Stimulated activated CD8-positive, alpha-beta memory T cell treated with anti-CD3 and anti-CD28 coated beads, Interleukin-4, amount 100 ng/mL, for 4 hours (primary cell): ENCODE measurements at places on chromosomes 5 and 9.

DNA sequence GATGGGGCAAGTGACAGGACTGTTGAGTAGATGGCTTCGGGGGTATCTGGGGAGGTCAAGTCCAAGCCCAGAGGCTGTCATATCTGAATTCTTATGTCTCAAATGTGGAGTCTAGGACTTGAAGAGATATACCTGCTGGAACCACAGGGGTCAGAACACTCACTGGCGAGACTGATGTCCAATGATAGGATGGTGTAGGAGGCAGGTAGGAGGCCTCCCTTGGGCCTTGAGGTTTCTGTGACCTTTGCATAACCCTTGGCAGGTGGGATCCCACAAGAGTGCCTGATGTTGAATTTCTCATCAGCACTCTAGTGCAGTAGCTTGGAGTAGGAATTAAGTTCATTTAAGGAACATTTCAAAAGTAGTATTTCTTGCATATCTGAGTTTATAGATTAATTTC, 2.8 kb downstream of the CCL21 start:
- DNase-seq, result no peak

- DNase-seq, result no peak
These were observed 36.4 kb downstream of the NXNL2 start for GRCh38 chr9:88571419-88571818.

DNA sequence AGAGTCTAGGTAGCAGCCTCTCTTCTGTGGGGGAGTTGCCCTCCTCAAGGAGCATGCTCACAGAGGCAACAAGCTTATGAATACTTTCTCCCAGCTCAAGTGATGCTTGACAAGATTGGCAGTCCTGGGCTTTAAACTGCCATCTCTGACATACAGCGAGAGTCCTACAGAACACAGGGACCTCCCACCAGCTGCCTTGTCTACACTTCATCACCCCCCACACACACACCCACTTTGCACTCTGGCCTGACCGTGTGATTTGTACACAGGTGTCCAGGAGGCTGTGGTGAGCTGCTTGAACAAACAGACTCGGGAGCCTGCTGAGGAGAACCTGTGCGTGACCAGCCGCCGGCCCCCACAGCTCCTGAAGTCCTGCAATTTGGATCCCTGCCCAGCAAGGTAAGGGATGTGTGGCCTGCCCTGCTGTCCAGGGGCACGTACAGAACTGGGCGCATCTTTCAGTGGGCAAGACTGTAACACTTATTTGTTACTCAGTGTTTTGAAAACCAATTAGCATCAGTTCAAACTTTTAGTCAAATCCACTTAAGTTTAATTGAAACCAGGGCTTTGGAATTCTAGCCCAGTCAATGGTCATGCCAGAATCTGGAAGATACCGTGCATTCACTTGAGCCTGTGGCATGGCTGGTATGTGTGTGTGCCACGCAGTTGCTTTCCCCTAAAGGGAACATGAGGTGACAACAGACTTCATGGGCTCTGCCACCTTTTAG, 247.5 kb downstream of the ADAMTSL1 start:
- DNase-seq, result no peak

GRCh38 chr5:52139888-52140615, 647.7 kb upstream of the ITGA1 start:
- DNase-seq, result no peak

DNA sequence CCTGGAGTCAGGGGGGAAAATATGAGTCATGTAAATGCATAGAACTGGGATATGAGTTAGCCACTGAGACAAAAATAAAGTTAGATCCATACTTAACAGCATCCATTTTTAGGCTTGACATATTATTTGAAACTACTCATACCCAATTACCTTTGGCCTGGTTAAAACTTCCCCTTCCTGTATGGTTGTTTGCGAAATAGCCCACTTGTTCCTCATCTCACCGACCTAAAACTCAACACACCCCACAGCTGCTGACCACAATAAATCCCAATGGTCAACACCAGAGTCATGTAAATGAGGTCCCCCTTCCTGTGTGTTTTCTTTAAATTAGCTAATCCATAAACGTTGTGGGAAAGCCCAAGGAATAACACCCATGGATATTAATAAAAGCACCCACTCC, 55.2 kb upstream of the TMEM215 start:
- no peak for DNase-seq

DNA sequence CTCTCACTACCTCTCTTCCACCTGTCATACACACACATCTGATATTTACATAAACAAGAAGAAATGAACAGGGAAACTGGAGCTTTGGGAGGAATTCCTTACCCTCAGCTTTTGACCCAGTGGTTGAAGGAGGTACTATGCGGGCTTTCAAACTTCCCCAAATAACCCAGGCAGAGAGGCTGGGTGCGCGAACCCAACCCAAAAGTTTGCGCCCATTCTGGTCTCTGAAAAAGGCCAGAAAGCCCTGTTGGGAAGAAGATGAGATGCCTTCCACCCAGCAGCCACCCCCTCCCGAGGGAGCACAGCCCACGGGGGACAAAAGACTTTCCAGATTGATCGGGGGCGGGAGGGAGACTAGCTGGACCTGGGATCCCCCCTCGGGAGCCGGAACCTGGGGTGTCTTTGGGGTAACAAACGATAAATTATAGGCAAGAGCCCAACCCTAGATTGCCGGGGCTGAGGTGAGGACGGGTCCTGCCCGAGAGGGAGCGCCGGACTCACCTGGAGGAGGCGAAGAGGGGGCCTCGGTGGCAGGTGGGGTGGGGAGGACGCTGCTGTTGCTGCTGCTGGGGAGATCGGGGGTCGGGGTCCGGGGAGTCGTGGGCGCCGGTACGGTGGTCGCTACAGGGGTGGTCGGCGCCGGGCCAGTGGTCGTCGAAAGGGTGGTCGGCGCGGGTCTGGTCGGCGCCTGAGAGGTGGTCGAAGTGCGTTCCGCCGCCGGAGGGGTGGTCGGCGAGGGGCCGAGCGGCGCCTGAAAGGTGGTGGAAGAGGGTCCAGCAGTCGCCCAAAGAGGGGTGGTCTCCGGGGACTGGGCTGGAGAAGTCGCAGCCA, 798 bp downstream of the MEGF9 start:
- no peak for DNase-seq

- no peak for DNase-seq
These were observed 103.4 kb downstream of the CFAP95 start for GRCh38 chr9:69923972-69924371.

DNA sequence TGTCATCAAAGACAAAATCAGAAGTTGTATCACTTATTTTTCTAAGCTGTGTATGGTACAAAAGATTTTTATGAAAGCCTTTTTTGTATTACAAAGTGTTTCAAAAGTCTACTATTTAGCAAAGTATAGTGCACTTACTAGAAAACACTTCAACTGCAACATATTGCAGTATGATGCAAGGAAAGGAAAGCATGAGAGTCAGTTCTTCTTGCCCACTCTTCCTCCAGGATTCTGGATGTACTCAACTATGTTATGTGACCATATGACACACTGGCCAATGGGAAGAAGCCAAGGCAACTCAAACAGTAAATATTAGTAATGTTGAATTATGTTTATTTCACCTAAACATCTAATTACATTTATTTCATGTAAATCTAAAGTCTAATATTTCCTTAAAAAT, 49.5 kb upstream of the TYRP1 start:
- no peak for DNase-seq

DNA sequence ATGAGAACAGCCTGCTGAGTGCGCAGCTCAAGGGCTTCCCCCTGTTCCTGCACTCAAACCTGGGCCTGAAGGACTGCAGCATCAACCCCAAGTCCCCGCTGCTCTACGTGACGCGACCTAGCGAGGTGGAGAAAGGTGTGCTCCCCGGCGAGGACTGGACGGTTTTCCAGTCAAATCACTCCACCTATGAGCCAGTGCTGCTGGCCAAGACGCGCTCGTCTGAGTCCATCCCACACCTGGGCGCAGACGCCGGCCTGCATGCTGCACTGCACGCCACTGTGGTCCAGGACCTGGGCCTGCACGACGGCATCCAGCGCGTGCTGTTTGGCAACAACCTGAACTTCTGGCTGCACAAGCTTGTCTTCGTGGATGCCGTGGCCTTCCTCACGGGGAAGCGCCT, 19.9 kb downstream of the NDST1 start:
- no peak for DNase-seq

DNA sequence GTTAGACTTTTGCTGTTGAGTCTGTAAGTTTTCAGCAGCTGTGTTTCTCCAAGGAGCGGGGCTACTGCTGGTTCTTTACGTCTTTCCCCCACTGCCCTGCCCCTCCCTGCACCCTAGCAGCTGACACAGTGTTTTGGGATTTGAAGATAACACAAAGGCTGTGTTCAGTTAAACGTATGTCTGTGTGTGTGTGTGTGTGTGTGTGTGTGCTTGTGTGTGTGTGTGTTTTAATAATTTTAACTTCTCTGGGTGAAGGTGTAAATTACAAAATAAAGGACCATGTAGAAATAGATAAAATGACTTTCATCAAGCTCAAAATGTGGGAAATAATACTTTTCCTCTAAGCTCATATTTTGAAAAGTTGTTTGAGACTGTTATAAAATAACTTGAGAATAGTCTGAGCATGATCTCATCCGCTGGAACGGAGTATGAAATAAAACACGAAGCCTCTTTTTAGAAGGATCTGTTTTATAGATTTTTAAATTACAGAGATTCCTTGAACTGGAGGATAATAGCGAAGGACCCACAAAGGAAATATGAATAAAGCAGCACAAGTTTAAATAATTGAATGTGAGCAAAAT, 10.9 kb downstream of the ABL1 start:
- DNase-seq, result no peak

- no peak for DNase-seq
These were observed 500.6 kb downstream of the KIF4B start for GRCh38 chr5:155514105-155514563.

GRCh38 chr9:22169243-22169642, 160.1 kb upstream of the CDKN2B start:
- DNase-seq, result no peak

- DNase-seq, result no peak
These were observed 211.6 kb downstream of the ATP10B start for GRCh38 chr5:160640406-160640805.

GRCh38 chr5:151274666-151275065, 21.7 kb downstream of the GM2A start:
- DNase-seq, result no peak

- DNase-seq, result no peak
These were observed 53.7 kb upstream of the ZBTB43 start for GRCh38 chr9:126750941-126751725.

DNA sequence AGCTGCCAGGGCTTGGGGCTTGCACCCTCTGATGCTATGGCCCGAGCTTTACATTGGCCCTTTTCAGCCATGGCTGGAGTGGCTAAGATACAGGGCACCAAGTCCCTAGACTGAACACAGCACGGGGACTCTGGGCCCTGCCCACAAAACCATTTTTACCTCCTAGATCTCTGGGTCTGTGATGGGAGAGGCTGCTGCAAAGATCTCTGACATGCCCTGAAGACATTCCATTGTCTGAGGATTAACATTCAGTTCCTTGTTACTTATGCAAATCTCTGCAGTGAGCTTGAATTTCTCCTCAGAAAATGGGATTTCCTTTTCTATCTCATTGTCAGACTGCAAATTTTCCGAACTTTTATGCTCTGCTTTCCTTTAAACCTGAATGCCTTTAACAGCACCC, 337.0 kb upstream of the SMC2 start:
- DNase-seq, result no peak

DNA sequence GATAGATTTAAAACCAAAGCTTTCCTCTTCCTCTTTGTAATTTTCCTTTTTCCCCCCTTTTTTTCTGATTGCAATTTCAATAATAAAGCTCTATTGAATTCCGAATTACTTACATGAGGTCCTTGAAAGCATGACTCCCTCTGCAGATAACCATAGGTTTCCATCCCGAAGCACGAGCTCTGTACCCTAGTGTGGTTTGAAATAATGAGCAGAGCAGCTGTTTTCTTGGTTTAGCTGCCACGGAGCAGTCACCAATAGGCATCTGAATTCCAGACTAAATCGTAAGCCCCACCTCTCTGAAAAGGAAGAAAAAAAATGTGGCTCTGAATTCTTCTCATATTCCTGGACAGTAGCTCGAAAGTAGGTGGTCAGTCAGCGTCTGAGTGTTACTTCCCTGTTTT, 18.5 kb upstream of the GNE start:
- DNase-seq, result no peak

DNA sequence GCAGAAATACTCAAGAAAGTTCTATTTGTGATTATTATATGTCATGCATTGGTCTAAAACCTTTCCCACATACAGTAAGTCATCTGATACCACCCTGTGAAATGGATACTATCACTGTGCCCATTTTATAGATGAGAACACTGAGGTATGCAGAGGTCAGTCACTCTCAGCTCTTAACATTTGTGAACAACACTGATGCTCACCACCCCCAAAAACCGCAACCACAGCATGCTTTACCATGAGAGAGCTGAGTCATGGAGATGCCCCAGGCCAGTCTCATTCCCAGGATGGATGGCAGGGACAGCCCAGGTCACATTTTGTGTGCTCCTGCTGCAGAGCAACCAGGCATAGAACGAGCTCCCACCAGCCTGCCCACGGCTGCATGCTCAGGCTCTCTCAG, 53.5 kb upstream of the IRX1 start:
- no peak for DNase-seq

DNA sequence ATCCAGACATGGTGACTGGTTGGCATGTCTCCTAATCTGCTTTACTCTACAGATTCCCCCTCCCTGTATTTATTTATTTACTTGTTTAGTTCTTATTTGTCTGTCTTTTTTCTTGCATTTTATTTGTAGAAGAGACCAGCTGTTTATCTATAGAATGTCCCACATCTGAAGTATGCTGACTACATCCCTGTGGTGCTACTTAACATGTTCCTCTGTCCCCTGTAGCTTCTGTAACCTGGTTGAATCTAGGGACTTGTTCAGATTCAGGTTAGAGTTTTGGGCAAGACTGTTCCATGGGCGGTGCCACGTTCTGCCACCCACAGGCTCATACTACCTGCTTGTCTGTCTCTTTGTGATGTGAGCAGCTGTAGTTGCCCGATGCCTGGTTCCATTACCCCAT, 23.5 kb downstream of the DUSP1 start:
- no peak for DNase-seq

GRCh38 chr5:57499262-57500050, 16.8 kb upstream of the ACTBL2 start:
- DNase-seq, result no peak

DNA sequence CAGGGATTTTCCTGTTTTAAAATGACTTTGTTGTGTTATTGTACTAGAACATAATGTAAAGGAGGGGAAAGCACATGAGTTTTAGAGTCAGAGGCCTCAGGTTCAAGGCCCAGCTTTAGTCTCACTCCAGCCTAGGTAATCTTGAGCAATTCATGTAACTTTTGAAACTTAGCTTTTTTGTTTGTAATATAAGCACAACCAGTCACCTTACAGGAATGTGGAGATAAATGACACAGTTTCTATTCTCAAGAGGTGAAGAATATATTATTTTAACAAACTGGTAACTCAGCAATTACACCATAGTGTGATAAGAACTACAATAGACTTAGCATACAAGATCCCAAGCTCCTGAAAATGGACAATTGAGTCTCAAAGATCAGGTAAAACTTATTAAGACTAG, 51.2 kb downstream of the ADAMTS19 start:
- no peak for DNase-seq

GRCh38 chr5:145925803-145926202, 10.6 kb upstream of the SH3RF2 start:
- DNase-seq, result no peak

GRCh38 chr5:66511491-66511890, 84.7 kb upstream of the MAST4 start:
- DNase-seq, result no peak
